NCI-H526 (cell line): ENCODE measurements at places on chromosomes 16 and 17.

DNA sequence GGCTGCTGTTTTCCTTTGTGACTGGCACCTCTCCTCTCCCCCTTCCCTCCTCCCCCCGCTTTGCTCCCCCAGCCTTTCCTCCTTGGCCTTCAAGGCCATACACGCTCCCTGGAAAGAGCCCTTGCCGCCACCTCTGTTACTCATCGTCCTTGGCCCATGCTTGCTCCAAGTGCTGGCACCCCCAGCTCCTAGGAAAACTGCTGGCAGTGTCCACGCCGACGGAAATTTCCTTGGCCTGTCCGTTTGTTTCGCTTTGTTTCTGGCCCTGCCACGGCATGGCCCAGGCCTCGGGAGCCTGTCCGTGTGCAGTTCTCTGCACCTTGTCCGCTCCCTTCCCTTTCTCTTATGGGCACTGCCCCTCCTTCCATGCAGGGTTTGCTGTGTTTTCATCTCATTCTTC, 18.0 kb downstream of the CA5A start:
- DNase-seq: no peak

GRCh38 chr17:29645515-29646051, 22.9 kb upstream of the CORO6 start:
- no peak for DNase-seq

- no peak for DNase-seq
Observed at GRCh38 chr16:2466667-2467527, 4.2 kb upstream of the NTN3 start.

DNA sequence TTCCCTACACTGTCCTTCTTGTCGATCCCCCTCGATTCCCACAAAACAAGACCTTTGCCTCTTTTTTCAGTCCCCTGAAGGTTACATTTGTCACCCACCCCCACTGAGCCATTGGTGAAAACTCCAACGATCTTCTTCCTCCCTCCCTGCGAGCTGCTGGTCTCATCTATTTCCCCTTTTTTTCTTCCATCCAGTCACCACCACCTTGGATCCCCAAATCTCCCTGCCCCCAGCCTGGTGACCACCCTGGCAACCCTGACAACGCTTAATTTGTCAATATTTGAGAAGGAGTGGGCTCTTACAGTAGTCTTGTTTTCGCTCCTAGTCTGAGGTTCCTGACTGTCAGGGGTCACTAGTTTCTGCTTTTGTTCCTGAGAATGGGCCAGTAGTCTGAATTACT, 62.9 kb downstream of the SMPD3 start:
- DNase-seq: no peak

DNA sequence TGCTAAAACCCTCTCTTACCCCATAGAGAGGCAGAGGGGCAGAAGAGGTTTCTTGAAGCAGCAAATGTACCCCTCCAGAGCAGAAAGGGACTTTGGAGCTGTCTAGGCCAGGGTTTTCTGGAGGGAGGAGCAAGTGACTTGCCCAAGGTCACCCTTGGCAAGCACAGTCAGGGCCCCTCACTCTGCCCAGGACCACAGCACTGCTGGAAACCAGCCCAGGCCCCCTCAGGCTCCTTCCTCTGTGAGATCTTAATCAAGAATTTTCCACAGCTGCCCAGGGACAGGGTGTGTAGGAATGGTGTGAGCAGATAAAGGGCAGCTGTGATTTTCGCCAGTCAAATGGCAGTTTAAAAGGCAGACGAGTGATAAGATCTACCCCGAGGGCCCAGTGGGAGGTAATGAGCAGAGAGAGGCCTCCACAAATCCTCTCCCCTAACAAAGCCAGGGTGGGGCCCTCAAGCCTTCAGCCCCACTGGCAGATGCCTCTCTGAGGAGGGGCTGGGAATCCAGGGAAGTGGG, 3.9 kb upstream of the SLC12A3 start:
- no peak for DNase-seq

- DNase-seq: no peak
Observed at GRCh38 chr17:37717627-37718323, 27.1 kb downstream of the HNF1B start.

- no peak for DNase-seq
Observed at GRCh38 chr16:70432356-70432722, 6.6 kb downstream of the ST3GAL2 start.

DNA sequence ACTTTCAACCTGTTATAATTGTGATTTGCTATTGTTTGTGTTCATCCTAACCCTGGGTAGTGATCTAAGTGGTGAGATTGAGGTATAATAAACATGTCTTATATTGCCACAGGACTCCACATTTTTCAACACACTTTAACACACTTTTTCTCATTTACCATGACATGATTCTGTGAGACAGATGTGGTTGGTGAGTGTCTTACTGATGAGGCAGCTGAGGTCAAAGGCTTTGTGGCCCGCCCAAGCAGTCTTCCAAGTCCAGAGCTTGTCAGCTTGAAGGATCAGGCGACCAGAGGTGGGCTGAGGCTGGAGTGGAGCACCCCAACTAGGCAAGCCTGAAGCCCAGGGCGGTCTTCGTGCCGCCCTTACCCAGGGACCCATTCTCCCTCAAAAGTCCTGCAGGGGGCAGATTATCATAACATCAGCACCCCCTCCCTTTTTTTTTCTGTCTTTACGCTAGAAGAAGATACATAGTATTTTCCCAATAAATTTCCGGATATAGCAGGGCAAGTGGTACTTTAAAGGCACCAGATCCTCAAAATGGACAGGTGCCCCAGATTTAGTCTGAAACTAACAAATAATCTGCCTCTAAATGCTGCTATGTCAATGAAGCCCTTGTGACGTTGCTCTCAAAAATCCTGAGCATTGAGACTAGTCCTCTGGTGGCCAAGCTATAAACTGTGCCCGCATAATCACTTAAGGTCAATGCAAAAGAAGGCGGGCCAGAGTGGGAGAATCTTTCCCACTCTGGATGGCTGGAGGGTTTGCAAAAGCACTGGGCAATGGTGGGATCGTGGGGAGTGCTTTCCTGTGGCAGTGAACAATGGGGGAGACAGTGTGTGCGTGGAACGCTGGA, 21.1 kb downstream of the KCTD19 start:
- no peak for DNase-seq

- no peak for DNase-seq
Observed at GRCh38 chr16:22220714-22221113, 14.6 kb downstream of the EEF2K start.
